GM04504 (cell line): ENCODE measurements at places on chromosomes 16 and 17.

GRCh38 chr17:6574687-6575595 lies 18.6 kb upstream of the PITPNM3 start:
- peak; percentile 22 for DNase-seq

DNA sequence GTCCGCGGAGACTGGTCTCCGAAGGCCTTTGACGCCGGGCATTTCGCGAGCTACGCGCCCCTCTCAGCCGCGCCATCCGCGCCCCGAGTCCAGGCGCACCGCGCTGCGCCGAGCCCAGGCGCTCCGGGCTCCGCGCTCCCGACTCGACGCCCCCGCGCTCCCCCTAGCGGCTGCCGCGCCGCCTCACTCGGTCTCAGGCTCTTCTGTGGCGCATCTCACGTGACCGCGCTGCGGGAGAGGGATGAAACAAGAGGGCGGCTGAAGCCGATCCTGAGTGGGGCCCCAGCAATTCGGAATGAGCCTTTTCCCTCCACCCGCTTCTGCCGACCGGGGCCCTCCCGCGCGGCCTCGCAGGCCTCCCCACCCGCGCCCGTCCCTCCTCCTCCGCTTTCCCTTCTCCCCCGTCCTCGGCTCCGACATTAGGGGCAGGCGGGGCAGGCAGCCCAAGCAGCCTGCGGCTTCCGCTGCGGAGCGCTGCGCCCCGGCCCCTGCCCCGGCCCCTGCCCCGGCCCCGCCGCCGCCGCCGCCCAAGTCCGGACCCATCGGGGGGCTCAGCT lies 42.5 kb upstream of the AMZ2 start:
- peak; percentile 64 for DNase-seq

GRCh38 chr16:2147981-2148671 lies at the start of gene RAB26:
Gene RAB26, plus strand, starts transcription at chr16:2148625. Its CDS starts 159 bp downstream, at chr16:2148784.
- no peak for DNase-seq

DNA sequence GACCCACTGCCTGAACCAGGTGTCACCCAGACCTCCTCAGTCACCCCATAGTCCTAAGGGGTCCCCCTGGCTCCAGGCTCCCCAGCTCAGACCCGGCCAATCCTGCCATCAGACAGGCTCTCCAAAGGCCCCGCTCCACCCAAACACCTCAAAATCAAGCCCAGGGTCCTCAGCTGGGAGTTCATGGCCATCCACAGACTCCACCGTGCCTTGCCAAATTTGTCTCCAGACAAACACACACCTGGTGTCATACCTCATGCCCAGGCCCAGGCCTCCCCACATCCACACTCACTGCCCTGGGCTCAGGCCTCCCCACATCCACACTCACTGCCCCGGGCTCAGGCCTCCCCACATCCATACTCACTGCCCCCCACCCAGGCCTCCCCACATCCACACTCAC lies 12.5 kb downstream of the RPH3AL start:
- no peak for DNase-seq

- DNase-seq: no peak
Observed at GRCh38 chr17:1272701-1273100, 2.5 kb downstream of the BHLHA9 start.

GRCh38 chr17:48639982-48640857 lies 14.1 kb upstream of the HOXB9 start:
- DNase-seq: no peak

- DNase-seq: no peak
Observed at GRCh38 chr16:71536752-71537499, 10.7 kb downstream of the CHST4 start.
